ENCODE measurements at places on chromosomes 3 and 15.

- peaks cover 3% of the 10 kb centered on the region for H3K36me3 ChIP-seq
- DNase-seq = no peak
- H3K27ac ChIP-seq = no peak overlapping the region
Measured at GRCh38 chr15:30962079-30962478, 29.3 kb downstream of the MTMR10 start.

DNA sequence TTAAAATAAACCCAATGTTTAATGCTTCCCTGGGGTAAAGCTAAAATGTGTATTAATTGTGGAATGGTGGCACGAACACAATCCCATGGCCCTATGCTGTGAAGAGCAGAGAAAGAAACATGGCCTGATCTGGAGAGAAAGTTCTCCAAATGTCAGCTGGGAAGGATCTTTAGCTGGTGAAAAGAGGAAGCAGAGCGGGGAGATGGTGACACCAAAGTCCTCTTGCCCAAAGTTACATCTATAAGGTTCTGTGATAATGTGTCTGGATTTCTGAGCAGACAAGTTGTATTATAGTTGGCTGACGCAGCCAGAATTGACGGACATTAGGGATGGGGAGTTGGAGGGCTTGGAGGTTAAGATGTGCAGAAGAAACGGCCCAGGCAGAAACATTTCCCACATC is 196.2 kb downstream of the CHST2 start:
- no peak overlapping the region for H3K27ac ChIP-seq
- no peak overlapping the region for H3K4me3 ChIP-seq
- DNase-seq = no peak
- no peaks in the 10 kb centered on the region for H3K36me3 ChIP-seq

DNA sequence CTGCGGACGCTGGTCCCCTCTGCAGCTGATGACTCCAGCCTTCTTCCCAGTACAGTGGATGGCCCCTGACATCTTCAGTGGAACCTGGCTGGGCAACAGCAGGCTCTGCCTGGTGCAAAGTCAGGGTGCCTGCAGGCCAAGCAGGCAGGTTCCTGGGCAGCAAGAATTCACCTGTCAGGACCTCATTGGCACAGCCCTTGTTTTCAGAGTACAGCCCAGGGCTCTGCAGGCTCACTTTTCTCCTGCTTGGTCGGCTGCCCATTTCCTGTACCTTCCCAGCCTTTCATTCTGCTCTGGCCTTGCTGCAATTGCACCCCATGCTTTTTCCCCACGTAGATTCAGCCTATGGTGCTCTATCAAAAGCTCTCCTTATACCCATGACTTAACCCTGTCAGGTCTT is 56.0 kb downstream of the LRTM1 start:
- no peak overlapping the region for H3K4me3 ChIP-seq
- DNase-seq = no peak
- H3K36me3 ChIP-seq = no peaks in the 10 kb centered on the region
- no peaks in the 10 kb centered on the region for H3K27me3 ChIP-seq
- peaks cover 3% of the 10 kb centered on the region for H3K4me1 ChIP-seq
- no peak overlapping the region for H3K27ac ChIP-seq

DNA sequence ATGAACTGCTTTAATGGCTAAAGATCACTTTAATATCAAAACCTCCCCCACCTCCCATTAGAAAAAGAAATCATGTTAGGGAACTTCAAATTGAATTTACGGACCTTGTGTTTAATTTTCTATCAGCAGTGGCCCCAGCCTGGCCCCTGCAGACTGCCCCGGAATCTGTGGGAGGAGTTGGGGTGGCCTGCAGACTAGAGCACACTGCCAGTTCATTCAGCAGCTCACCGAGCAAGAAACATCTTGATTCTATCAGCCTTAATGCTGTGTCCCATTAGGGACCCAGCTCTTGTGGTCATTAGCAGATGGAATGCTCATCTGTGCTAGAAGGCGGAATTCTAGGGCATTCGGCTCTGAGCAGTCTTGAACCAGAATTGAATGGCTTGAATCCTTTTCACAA is 54.2 kb downstream of the FLNB start:
- no peaks in the 10 kb centered on the region for H3K36me3 ChIP-seq
- H3K27me3 ChIP-seq = no peaks in the 10 kb centered on the region
- no peak for DNase-seq
- peaks cover 17% of the 10 kb centered on the region for H3K4me1 ChIP-seq
- no peak overlapping the region for H3K4me3 ChIP-seq
- no peak overlapping the region for H3K27ac ChIP-seq

GRCh38 chr15:32936283-32936918 is 218.6 kb downstream of the GREM1 start:
- no peak overlapping the region for H3K4me3 ChIP-seq
- no peaks in the 10 kb centered on the region for H3K4me1 ChIP-seq
- no peaks in the 10 kb centered on the region for H3K27me3 ChIP-seq
- no peak for DNase-seq
- H3K27ac ChIP-seq = no peak overlapping the region

GRCh38 chr15:58926823-58927222 is 6.7 kb downstream of the SLTM start:
- H3K27me3 ChIP-seq = no peaks in the 10 kb centered on the region
- DNase-seq = no peak
- peaks cover 4% of the 10 kb centered on the region for H3K36me3 ChIP-seq
- H3K4me3 ChIP-seq = no peak overlapping the region
- H3K27ac ChIP-seq = no peak overlapping the region
- H3K4me1 ChIP-seq = 0 out of 2 replicates have a peak, but pooled peaks cover 2% of the 10 kb centered on the region

DNA sequence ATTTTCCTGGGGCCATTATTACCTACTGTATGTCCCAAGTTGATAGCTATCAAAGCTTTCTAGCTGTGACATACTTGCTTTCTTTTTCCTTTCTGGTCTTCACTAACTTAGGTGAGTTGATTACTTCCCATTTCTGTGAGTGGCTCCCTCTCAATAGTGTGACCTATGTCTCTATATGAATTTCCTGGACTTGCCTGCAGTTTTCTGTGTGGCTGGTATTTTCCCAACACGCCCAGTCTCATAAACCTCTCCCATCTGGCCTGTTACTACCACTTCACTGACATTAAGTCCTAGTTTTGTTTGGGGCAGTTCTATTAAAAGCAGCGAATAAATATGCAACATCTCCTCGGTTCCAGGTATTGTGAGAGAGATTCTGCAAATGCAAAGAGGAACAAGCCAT is 671.2 kb downstream of the SI start:
- no peak overlapping the region for H3K27ac ChIP-seq
- H3K4me3 ChIP-seq = no peak overlapping the region
- H3K4me1 ChIP-seq = no peaks in the 10 kb centered on the region
- H3K36me3 ChIP-seq = no peaks in the 10 kb centered on the region

DNA sequence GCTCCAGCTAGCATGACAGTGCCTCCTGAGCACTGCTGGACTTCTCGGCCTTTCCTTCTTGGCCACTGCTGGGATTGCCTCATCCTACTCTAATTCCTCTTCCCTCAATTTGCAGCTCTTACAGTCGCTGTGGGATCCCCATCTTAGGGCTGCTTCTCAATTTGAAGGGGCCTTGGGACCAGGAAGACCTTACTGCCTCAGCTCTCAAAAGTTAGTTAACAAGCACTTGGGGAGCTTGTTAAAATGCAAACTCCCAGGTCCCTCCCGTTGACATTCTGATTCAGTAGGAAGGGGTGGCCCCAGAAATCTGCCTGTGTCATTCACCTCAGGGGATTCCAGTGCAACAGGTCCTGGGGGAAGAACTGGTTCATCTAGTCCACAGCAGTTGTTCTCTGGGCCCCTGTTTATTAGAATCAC is 14.8 kb downstream of the BDH1 start:
- H3K4me3 ChIP-seq = no peak overlapping the region
- H3K27me3 ChIP-seq = no peaks in the 10 kb centered on the region
- H3K27ac ChIP-seq = peak overlapping the region; percentile 6
- no peaks in the 10 kb centered on the region for H3K36me3 ChIP-seq

GRCh38 chr3:32423956-32424557 is 32.4 kb downstream of the CMTM7 start:
- no peak overlapping the region for H3K4me3 ChIP-seq
- no peaks in the 10 kb centered on the region for H3K4me1 ChIP-seq
- no peak for DNase-seq
- H3K27me3 ChIP-seq = no peaks in the 10 kb centered on the region

GRCh38 chr15:62809115-62809967 is 233.2 kb upstream of the TPM1 start:
- no peaks in the 10 kb centered on the region for H3K36me3 ChIP-seq
- no peak overlapping the region for H3K27ac ChIP-seq
- DNase-seq = no peak

GRCh38 chr3:171201825-171202224 is 175.3 kb upstream of the SLC2A2 start:
- DNase-seq = no peak
- no peaks in the 10 kb centered on the region for H3K27me3 ChIP-seq
- peaks cover 1% of the 10 kb centered on the region for H3K4me1 ChIP-seq
- no peak overlapping the region for H3K27ac ChIP-seq
- H3K36me3 ChIP-seq = no peaks in the 10 kb centered on the region

DNA sequence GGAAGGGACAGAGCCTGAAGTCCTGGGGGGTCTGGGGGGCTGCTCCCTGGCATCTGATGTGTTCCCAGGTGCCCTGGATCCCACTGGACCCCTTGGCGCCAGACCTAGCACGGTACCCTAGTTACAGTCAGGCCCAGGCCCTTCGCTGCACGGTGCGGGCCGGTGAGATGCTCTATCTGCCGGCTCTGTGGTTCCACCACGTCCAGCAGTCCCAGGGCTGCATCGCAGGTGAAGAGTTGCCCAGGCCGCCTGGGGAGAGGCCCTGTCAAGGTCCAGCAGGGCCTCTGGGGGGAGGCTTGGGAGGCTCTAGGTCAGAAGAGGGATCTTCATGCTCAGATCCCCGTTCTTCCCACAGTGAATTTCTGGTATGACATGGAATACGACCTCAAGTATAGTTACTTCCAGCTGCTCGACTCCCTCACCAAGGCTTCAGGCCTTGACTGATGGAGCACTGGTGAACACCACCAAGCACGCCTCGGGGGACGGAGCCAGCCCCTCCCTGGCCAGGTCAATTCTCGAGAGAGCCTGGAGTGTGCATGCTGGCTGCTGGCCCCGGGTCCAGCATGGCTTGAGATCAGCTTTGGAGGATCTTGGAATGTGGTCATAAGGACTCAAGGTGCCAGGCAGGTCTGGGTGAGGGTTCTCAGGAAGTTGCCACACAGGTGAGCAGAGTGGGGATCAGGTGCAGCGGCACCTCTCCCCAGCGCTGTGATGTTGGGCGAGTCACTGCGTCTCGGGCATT is 1.8 kb upstream of the PLA2G4B start:
- no peaks in the 10 kb centered on the region for H3K27me3 ChIP-seq
- no peak overlapping the region for H3K27ac ChIP-seq
- H3K4me3 ChIP-seq = no peak overlapping the region
- no peak for DNase-seq

- no peaks in the 10 kb centered on the region for H3K36me3 ChIP-seq
- no peak overlapping the region for H3K4me3 ChIP-seq
Measured at GRCh38 chr3:189275852-189276251, 104.1 kb downstream of the TPRG1 start.

- H3K4me3 ChIP-seq = no peak overlapping the region
- H3K27me3 ChIP-seq = no peaks in the 10 kb centered on the region
- no peak overlapping the region for H3K27ac ChIP-seq
- no peaks in the 10 kb centered on the region for H3K4me1 ChIP-seq
- DNase-seq = no peak
Measured at GRCh38 chr3:149227591-149228268, 6.1 kb upstream of the CP start.

DNA sequence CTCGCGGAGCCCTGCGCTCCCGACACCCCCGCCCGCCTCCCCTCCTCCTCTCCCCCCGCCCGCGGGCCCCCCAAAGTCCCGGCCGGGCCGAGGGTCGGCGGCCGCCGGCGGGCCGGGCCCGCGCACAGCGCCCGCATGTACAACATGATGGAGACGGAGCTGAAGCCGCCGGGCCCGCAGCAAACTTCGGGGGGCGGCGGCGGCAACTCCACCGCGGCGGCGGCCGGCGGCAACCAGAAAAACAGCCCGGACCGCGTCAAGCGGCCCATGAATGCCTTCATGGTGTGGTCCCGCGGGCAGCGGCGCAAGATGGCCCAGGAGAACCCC is 464 bp downstream of the SOX2 start:
- H3K27me3 ChIP-seq = no peaks in the 10 kb centered on the region
- H3K36me3 ChIP-seq = peaks cover 3% of the 10 kb centered on the region
- H3K4me3 ChIP-seq = peak overlapping the region; percentile 69
- no peak overlapping the region for H3K27ac ChIP-seq

GRCh38 chr15:59590027-59590426 is 21.6 kb upstream of the GCNT3 start:
- H3K27ac ChIP-seq = no peak overlapping the region
- no peak overlapping the region for H3K4me3 ChIP-seq
- DNase-seq = no peak
- H3K36me3 ChIP-seq = no peaks in the 10 kb centered on the region

DNA sequence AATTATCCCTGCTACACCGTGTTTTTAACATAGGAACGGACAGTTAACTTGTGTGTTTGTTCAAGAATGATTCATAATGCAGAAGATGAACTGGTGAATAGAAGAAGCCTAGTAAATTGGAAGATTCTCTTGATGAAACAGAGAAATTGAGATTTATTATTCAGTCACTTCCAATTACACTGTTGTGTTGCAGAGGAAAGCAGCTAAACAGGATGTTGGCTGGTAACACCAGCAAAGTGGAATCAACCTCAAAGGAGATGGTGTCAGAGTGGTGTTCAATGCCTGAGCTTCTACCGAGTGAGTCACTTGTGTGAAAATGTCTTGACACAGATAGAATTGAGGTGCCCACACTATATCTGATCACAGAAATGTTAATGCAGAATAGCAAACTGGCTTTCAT is 399.6 kb downstream of the LPP start:
- H3K27ac ChIP-seq = no peak overlapping the region
- H3K27me3 ChIP-seq = no peaks in the 10 kb centered on the region
- no peaks in the 10 kb centered on the region for H3K4me1 ChIP-seq
- DNase-seq = no peak

DNA sequence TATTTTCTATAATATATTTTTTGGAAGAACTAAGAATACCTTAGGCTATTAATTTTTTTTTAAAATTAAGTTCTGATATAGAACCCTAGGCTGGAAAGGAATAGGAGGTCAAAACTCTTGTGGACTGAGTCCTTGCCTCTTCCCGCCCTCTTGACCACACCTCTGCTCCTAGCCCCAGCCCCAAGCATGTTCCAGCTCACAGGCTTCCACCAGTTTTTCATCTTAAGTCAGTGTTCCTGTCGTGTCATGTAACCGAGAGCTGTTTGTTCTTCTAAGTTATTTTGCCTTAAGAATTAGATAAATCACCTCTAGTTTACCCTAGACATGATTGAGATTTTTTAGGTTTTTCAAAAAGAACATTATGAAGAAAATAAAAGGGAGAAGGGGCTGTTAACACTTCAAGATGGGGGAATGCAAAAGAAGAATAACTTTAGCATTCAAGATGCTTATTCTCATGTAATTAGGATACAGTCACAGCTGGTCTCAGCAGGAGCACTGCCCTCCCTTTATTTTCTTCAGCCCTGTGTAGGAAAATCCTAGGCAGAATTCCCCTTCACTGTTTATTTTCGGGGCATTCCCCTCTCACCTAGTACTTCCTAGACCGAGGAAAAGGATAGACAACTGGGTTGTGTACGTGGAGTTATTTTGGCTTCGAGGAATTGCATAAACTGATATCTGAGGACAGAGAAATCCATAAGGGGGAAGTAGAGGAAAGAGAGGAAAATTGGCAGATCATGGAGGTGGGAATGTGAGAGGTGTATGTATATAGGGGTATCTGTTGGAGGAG is 110.2 kb downstream of the CMSS1 start:
- H3K27ac ChIP-seq = no peak overlapping the region
- H3K4me3 ChIP-seq = no peak overlapping the region
- no peaks in the 10 kb centered on the region for H3K36me3 ChIP-seq
- no peaks in the 10 kb centered on the region for H3K27me3 ChIP-seq

All from iPS DF 6.9 (cell line).